Vein endothelial cell (primary cell): ENCODE measurements at places on chromosomes 3 and 15. TPM values are rescaled to one million over a fixed set of nuclear protein-coding genes. Genes with fewer than 3 reads are reported as not detected.

TRMT10C gene
- 34.1 and 36.6 TPM in 2 replicates for total RNA-seq

LRRC31 gene
- not detected in 2 replicates for total RNA-seq

ADAMTS17 gene
- total RNA-seq: under 0.01 TPM in 1 of 2 replicates, not detected in the other

KLHL40 gene
- total RNA-seq: not detected in 2 replicates

GABRB3 gene
- total RNA-seq: 0.76 TPM in 1 of 2 replicates, not detected in the other

SLC25A36 gene
- total RNA-seq: 56.5 and 63.1 TPM in 2 replicates

CD96 gene
- total RNA-seq: not detected in 2 replicates

PLS1 gene
- 0.38 and 1.3 TPM in 2 replicates for total RNA-seq

CP gene
- total RNA-seq: under 0.01 TPM in 1 of 2 replicates, not detected in the other

FAH gene
- 10.5 and 13.4 TPM in 2 replicates for total RNA-seq

RHOV gene
- total RNA-seq: under 0.01 and 0.10 TPM in 2 replicates

SLC6A20 gene
- total RNA-seq: not detected in 2 replicates

ECE2 gene
- total RNA-seq: not detected in 2 replicates

CCDC39 gene
- total RNA-seq: 0.10 TPM in 1 of 2 replicates, not detected in the other

NUTM1 gene
- not detected in 2 replicates for total RNA-seq

FAM43A gene
- total RNA-seq: 236 and 304 TPM in 2 replicates

GJD2 gene
- total RNA-seq: not detected in 2 replicates
